ENCODE measurements at places on chromosomes 2 and 18.

- DNase-seq: no peak
Measured at GRCh38 chr2:28981016-28981441, at the start of gene TOGARAM2. TOGARAM2 (plus strand) TSS chr2:28981298; CDS start chr2:28994835, 13,537 bp downstream.

- no peak for DNase-seq
Measured at GRCh38 chr2:10195278-10196109, 73.0 kb downstream of the RRM2 start.

DNA sequence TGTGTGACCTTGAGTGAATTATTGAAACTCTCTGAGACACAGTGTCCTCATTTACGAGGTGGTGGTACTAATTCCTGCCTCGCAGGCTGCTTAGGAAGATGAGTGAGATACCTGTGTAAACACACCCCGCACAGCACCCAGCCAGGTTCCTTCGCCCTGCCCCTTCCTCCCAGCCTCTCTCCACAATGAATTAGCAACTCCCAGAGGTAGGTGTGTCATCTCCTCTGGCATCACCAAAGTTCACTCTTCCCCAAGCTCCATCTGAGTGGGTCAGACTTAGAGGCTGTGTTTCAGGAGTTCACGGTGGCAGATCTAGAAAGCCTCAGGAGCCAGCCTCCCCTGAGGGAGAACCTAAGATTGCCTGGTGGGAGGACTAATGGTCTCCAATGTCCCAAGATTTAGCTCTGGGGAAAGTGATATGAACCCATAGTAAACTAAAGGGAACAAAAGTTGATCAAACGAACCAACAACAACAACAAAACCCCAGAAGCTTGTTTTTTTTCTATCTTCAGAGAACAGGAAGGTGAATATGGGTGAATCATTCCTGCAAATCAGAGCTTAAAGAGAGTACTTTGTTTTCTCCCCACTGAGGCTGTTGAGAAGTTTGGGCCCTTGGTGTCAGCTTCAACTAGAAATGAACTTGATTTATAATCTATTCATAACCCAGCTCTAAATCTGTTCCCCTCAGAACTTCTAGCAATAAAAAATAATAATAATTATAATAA lies 44.4 kb upstream of the NRP2 start:
- no peak for DNase-seq

DNA sequence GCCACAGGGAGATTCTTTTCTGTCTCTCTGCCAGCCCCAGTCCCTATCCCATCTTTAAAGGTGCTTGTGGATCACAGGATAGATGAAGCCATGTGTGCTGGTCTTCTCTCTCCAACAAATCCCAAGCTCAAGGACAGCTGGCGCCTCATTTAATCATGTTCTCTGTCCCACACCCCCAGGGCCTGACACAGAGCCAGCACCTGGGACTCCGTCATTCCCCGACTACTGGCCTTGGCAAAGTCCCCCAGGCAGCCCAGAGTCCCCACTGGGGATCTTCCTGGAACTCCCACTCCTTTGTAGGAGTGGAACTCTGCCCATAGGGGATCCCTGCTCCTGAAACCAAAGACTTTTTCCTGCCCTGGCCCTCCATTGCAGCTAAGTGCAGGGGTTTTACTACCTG lies 60.8 kb downstream of the MTHFD2 start:
- no peak for DNase-seq

DNA sequence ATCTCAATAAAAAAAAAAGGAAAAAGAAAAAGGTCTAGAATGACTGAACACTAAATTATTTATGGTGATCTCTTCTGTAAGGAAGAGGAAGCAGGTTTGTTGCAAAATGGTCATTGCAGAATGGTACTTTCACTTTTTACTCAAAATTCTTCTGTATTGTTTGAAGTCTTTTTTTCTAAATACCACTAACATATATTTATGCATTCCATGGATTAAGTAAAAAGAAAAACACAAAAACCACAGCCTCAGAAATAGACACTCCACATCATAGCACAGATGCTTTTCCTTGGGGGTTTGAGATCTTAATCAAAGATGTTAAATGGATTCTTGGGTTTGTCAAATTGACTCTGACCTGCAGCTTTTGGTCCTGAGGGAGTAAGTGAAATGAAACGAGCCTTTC lies 47.4 kb downstream of the RHOB start:
- no peak for DNase-seq
